ENCODE measurements at places on chromosomes 3 and 15.

GRCh38 chr3:40580494-40581091, 55.8 kb downstream of the ZNF621 start:
- peak; percentile 69 for DNase-seq

- no peak for DNase-seq
Observed at GRCh38 chr3:21163956-21164355, 587.1 kb downstream of the ZNF385D start.

- no peak for DNase-seq
Observed at GRCh38 chr15:89396723-89397652, 62.4 kb upstream of the POLG start.

GRCh38 chr3:149736175-149736952, 15.9 kb downstream of the COMMD2 start:
- no peak for DNase-seq

DNA sequence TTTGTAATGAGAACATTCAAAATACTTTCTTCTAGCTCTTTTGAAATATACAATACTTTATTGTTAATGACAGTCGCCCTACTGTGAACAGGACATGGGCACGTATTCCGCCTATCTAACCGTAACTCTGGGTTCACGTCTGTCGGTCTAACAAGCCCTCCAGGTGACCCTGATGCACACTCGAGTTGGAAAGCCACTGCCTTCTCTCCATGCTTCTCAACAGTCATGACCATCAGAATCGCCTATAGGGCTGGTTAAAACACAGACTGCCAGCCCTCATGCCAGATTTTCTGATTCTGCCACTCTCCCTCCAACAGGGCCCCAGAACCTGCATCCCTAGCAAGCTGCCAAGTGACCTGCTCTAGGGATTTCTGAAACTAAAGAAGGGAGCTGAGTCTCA, 140.2 kb downstream of the FOXP1 start:
- no peak for DNase-seq

GRCh38 chr15:90571063-90571541, 41.4 kb downstream of the CRTC3 start:
- peak; percentile 81 for DNase-seq

GRCh38 chr3:127812151-127812550, 10.2 kb downstream of the MGLL start:
- no peak for DNase-seq

DNA sequence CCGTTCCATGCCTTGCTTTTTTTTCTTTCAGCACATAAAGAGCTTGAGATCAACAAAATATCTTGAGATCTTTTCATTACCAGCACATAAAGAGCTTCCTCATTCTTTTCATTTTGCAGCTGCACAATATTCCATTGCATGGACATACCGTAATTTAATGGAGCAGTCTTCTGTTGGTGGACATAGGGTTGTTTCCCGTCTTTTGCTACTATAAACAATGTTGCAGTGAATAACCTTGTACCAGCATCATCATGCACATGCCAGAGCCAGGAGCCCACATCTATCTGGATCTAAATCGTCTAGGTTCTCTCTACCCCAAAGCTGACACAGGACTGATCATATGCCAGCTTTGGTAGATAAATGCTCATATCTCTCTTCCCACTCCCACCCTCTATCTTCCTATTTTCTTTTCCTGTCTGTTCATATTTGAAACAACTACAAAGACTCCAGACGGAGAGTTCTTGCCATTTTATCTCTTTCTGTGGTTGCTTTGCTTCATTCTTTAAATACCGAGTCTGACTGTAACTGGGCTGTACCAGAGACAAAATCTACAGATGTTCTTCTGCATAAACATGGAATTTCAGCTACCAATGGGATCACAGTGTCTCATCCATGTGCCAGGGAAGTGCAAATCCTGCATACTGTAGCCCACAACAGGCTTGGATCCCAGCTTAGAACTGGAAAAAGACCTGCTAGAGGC, 47.1 kb upstream of the AKAP13 start:
- no peak for DNase-seq

All from midbrain (tissue), 1 donor.